ENCODE measurements at places on chromosomes 12 and 14.

GRCh38 chr12:132874175-132874574 is 13.2 kb downstream of the CHFR start:
- DNase-seq, result no peak

DNA sequence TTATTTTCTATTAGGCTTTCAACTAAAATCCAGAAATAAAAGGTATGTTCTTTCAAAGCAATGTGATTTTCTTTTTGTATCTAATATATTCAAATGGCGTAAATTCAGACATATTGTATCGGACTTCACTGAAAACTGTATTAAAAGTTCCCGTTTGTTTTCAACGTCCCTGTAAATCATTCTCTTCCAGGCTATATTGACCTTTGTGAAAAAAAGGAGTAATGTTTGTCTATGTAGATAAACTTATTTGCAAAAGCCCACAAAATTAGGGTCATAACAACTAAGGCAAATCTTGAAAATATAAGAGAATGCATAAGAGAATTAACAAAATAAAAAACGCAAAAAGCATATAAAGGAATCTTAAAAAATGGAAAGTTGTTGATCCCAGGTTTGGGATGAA is 1492.4 kb downstream of the AACS start:
- DNase-seq, result no peak

GRCh38 chr14:76773956-76774820 is 12.9 kb downstream of the VASH1 start:
- no peak for DNase-seq

DNA sequence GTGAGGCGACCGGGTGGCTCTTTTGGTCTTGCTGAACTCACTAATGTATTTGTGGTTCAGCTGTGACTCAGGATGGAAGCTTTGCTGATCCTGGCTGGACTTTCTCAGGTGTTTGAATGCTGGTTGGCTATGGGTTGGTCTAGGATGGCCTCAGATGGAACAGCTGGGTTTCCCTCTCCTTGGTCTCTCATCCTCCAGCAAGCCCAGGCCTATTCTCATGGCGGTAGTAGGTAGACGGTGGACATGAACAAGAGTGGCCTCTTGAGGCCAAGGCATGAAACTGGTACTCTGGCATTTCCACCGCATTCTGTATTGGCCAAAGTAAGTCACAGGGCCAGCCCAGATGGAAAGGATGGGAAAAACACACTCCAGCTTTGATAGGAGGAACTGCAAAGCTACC is 11.8 kb upstream of the POLR3B start:
- peak; percentile 70 for DNase-seq

- DNase-seq, result peak; percentile 68
Measured at GRCh38 chr12:117854339-117855012, 114.3 kb downstream of the KSR2 start.

DNA sequence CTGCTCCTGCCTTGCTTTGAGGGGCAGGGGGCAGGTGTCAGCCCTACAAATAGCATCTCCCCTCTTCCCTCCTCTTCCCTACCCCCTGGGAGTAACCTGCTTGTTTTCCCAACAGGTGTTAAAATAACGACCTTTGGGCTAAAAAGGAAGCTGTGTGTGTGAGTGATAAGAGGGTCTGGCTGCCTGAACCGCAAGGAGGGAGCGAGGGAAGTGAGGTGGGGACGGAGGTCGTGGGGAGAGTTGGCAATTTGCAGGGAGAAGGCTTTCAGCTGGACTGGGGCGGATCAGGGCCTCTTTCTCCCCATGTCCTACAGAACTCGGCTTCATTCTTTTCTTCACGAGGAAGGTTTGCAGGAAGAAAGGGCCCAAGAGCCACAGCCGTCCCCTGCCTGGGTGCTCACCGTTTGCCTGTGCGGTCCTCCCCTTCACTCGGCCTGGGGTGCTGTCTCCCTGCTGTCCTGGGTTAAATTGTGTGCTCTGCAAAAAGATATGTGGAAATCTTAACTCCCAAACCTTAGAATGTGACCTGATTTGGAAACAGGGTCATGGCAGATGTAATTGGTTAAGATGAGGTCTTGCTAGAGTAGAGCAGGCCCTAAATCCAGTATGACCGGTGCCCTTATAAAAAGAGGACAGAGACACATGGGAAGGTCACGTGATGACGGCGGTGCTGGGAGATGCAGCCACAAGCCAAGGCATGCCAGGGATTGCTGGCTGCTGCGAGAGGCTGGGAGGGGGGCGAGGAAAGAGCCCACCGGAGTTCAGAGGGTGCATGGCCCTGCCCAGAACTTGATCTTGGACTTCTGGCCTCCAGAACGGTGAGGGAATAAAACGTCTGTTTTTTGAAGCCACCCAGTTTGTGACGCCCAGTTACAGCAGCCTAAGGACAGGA is 38.7 kb upstream of the NCOR2 start:
- DNase-seq, result no peak

DNA sequence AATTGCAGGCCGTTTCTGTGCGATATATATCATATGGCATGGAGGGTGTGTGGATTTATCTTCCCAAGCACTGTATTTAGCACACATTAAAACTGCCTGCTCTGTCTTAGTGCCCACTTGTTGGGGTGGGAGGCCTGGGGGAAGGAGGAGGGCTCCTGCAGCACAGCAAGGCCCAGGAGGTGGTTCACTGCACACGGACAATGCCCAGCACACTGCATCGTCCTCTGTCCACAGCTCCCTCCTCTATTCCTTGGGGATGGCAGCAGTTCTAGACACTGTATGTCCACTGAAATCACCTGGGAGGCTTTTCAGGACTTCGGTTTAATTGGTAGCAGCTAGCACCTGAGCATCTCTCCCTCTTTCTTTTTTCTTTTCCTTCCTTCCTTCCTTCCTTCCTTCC is 161.2 kb downstream of the KTN1 start:
- DNase-seq, result no peak

GRCh38 chr14:68681256-68682011 is 111.4 kb downstream of the ZFP36L1 start:
- no peak for DNase-seq

DNA sequence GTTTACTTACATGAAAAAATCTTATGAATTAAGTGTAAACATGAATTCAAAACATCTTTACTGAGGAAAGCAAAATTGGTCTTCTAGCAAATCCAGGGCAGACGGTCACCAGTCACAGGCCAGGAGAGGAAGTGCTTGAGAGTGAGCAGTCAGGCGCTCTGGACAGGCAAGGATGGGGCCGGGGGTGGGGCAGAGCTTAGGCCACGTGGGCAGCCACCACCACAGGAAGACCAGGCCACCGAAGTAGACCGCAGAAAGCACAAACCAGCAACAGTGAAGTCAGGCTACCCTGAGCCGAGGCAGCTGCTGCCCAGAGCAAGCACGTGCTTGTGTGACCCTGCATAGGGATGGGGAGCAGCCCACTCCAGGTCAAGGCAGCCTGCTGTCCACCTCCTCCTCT is 33.5 kb downstream of the SLC6A12 start:
- no peak for DNase-seq

- no peak for DNase-seq
Measured at GRCh38 chr14:99819514-99819913, 26.3 kb downstream of the EML1 start.

DNA sequence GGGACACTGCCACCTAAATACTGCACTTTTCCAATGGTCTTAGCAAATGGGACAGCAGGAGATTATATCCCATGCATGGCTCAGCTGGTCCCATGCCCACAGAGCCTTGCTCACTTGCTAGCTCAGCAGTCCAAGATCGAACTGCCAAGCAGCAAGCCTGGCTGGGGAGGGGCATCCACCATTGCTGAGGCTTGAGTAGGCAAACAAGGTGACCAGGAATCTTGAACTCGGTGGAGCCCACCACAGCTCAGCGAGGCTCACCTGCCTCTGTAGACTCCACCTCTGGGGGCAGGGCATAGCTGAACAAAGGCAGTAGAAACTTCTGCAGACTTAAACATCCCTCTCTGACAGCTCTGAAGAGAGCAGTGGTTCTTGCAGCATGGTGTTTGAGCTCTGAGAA is 370.8 kb upstream of the MGAT4C start:
- DNase-seq, result no peak

- DNase-seq, result no peak
Measured at GRCh38 chr14:56124327-56124726, 6.1 kb downstream of the PELI2 start.

DNA sequence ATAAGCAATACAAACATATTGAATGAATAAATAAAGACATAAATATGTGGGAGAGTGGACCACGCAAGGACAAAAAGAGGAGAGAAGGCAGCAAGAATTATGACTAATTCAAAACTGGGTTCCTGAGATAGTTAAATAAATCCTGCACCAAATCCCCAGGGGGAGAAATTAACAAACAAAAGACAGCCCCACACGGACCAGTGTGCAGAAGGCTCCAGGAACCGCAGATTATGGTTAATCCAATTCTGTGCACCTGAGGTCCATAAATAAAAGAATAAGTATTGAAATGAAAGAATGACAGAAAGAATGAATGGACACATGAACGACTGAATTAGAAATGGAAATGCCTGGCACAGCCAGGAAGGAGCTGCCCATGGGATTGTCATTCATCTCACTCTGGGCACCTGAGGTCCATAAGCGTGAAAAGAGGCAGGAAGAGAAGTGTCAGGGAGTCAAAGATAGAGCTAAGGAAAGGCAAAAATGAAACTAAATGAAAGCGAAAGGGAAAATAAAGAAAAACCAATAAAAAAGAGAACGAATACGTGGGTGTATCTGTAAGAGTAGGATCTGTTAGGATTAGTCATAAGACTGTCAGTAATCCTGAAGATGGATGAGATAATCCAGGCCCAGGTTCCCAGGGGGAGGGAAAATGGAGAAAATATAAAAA is 23.3 kb downstream of the MEG3 start:
- DNase-seq, result peak; percentile 61

GRCh38 chr14:55103005-55103640 is 25.9 kb upstream of the LGALS3 start:
- peak; percentile 97 for DNase-seq

DNA sequence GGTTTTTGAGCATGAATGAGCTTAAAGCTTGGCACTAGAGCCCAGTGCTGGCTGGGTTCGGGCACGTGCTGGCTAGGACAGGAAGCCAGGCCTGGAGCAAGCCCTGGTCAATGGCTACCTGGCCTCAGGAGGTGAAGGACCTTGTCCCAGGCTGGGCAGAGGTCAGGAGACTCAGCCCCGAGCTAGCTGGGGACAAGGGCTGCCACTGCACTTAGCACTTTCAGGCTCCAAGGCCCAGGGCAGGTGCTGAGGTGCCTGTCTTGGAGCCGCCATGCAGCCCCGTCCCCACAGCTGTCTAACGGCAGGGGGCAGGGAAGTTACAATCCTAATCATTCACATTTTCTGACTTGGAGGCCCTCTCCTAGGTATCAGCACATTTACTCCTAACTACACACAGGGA is 4.3 kb upstream of the AQP6 start:
- no peak for DNase-seq

- DNase-seq, result no peak
Measured at GRCh38 chr14:86532219-86532618, 1002.3 kb downstream of the FLRT2 start.

GRCh38 chr12:121871467-121871866 is 12.8 kb upstream of the HPD start:
- no peak for DNase-seq

Data from ELR (cell line).